ENCODE measurements at places on chromosomes 7 and 10.

DNA sequence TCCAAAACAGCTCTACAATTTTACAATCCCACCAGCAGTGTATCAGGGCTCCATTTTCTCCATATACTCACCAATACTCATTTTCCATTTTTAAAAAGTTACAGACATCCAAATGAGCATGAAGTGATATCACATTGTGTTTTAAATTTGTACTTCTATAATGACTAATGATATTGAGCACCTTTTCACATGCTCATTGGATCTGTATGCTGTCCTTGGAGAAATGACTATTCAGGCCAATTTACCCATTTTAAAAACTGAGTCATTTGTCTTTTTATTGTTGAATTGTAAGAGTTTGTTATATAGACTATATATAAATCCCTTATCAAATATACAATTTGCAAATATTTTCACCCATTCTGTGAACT lies 162.0 kb downstream of the MAGI2 start:
- no peak for DNase-seq

GRCh38 chr7:23315366-23315765 lies 16.2 kb downstream of the MALSU1 start:
- DNase-seq, result no peak

DNA sequence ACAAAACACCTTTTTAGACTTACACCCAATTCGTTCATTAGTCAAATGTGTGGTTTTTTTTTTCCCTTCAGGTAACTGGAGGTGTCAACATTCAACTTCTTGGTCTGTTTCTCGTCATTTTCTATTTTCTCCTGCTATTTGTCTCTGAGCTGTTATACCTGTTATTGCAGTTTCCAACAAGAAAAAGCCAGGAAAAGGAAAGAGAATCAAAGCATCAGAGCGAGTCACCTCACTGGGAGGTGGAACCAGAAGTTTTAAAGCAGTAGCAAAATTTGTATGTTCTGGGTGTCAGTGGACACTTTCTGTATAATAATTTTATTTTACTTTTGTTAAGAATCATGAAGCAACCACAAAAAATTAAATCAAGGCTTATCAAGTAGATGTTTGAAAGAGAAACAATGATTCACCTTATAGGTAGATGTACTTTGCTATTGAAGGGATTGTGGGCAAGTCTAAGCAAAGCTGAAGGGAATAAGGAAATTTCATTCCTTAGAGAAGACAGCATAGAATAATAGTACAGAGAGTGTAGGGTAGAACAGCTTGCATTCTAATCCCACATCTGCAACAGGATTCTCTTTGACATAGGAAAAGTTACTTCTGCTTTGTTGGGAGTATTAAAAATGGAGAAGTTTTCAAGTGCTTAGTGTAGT lies 675.8 kb downstream of the PCDH15 start:
- DNase-seq, result no peak

DNA sequence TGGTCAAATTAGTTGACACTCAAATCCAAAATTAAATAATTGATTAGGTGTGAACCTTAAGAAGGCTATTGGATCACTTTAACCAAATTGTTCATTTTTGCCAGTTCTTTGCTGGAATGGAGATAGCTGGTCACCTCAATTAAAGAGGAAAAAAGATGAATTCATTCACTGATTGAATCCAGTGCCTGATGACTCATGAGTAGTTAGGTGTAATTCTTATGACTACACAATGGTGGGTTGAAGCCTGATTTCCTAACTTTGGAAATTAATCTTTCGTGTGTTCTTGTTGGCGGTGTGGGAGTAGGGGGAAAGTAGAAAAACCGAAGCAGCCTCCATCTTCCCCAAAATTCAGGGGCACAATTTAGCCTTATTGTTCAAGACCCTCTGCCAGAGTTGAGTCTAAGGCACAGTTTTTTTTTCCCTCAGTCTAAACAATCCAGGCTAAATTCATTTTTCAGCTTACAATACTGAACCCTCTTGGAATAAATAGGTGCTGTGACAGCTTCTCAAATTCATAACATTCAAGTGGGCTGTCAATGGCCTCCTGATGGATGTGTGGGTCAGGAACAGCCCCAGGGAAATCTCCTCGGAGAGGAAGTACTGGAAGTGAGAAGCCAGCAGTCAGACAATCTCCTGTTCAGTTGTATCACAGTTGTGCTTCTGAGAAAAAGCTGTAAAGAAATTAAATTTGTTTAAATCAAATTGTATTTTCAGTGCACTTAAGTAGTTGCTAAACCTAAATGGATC lies 356.6 kb downstream of the BBS9 start:
- DNase-seq, result no peak

GRCh38 chr7:18408461-18408860 lies 87.1 kb upstream of the HDAC9 start:
- DNase-seq, result no peak

DNA sequence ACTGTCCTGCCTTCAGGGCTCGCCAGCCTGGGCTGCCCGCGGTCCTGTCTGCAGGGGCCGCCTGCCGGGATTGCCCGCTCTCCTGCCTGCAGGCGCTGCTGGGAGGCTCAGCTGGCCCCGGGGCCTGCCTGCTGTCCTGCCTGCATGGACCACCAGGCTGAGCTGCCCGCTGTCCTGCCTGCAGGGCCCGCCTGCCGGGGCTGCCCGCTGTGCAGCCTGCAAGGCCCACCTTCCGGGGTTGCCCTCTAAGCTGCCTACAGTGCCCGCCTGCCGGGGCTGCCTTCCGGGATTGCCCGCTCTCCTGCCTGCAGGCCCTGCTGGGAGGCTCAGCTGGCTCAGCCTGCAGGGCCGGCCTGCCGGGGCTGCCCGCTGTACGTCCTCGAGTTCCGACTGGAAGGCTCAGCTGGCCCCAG lies 164.4 kb downstream of the GLRX3 start:
- DNase-seq, result no peak

DNA sequence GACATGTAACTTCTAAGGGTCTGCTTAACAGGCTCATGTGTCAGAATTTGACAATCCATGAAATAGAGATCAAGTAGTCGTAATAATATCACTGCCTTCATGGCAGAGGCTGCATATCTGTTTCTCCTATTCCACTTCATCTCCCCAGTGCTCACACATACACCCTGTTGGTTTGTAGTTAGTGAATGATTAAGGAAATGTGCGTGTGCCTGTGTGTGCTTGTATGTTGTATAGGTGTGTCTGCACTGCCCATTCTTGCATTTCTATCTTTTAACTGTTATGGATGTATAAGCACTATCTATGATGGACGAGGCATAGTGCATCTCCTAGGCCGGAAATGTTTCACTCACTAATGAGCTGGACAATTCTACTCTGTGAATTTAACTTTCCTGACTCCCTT lies 985.2 kb downstream of the LRMDA start:
- no peak for DNase-seq

DNA sequence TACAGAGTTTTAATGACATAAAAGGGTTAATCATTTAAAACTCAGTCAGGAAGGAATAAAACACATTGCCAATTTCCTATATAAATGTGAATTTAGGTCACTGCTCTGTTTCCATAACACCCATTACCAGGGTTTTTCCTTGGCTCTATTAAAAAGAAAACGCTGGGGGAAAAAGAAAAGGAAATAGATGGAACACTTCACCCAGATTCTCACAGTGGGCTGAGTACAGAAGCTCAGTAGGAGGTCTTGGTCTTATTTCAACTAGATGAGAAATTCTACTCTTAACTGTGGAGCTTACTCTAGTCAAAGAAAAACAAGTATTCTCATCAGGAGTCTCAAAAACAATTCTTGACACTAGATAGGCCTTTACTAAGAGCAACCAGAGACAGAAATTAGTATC lies 36.5 kb downstream of the GLUD1 start:
- DNase-seq, result no peak

- no peak for DNase-seq
These were observed 448.8 kb downstream of the DNAJB6 start for GRCh38 chr7:157785486-157786186.

DNA sequence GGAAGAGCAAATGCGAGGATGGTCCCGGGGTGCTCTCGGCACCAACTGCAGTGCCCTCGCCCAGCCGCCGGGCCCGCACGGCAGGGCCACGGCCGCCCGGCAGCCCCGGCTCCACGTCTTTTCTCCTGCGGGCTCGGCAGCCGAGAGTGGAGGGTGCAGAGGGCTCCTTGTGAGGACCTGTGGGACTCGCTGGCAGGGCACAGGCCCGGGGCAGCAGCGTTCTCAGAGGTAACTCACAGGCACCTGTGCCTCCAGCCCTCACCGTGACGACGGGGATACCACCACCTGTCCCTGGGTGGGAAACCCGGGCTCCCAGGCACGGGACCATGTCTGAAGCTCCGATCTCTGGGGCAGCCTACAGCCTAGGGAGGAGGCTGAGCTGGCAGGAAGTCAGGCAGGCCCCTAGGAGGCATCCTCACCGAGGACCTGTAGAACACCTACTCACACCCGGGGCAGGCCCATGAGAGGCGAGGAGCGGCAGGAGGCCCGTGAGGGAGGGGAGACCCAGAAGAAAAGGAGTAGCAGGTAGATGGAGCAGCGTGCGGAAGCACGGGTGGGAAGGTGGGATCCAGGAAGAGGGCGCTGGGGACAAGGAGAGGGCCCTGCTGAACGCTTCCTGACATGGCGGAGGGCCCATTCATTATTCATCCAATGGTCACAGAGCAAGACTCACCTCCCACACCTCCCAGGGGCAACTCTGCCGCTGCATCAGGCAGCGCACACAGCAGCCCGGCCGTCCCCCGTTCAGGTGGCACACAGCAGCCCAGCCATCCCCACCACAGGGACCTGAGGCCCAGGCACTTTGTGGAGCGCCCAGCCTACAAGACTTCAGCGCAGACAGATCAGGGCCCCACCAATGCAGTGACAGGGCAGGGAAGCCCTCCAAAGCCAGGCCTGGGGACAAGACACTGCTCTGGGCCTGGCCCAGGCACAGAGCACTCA lies 244.9 kb downstream of the MAD1L1 start:
- no peak for DNase-seq

- DNase-seq, result no peak
These were observed 25.7 kb upstream of the PRSS37 start for GRCh38 chr7:141866974-141867373.

Data from GM10248 (cell line).